ENCODE measurements at places on chromosomes 1 and 21. TPM values are rescaled to one million over a fixed set of nuclear protein-coding genes. Genes with fewer than 3 reads are reported as not detected.

The AGBL4 gene
- total RNA-seq = not detected

The BRINP2 gene
- total RNA-seq = not detected

The KPRP gene
- not detected for total RNA-seq

The SFN gene
- total RNA-seq = not detected

The REN gene
- total RNA-seq = 0.33 TPM

The SLC1A7 gene
- total RNA-seq = not detected

The PGBD5 gene
- total RNA-seq = not detected

The MFAP2 gene
- total RNA-seq = 26.2 TPM

The LCE2B gene
- total RNA-seq = not detected

The TENT5C gene
- total RNA-seq = under 0.01 TPM

The AIRE gene
- under 0.01 TPM for total RNA-seq

The CLCA1 gene
- total RNA-seq = not detected

The LCE1A gene
- not detected for total RNA-seq

The LENEP gene
- 1.3 TPM for total RNA-seq

The FMOD gene
- 0.19 TPM for total RNA-seq

The ST6GALNAC5 gene
- 0.98 TPM for total RNA-seq

The LDLRAD2 gene
- total RNA-seq = not detected

The SHISAL2A gene
- total RNA-seq = not detected

The RBM11 gene
- total RNA-seq = not detected

The ADCY10 gene
- total RNA-seq = 0.48 TPM

The XKR8 gene
- total RNA-seq = 10.8 TPM

The KIRREL1 gene
- total RNA-seq = 42.2 TPM

The CR2 gene
- total RNA-seq = not detected

The PIK3CD gene
- 4.2 TPM for total RNA-seq

The CYP4X1 gene
- 3.3 TPM for total RNA-seq

The CCDC17 gene
- total RNA-seq = 2.0 TPM

The ZFP69B gene
- 3.9 TPM for total RNA-seq

The SAMD11 gene
- not detected for total RNA-seq

The CRB1 gene
- total RNA-seq = not detected

The DISP1 gene
- 2.0 TPM for total RNA-seq

The MTHFR gene
- 21.2 TPM for total RNA-seq

The OR14K1 gene
- total RNA-seq = not detected

The MYBPHL gene
- not detected for total RNA-seq

The NR1I3 gene
- not detected for total RNA-seq

The POFUT2 gene
- total RNA-seq = 34.0 TPM

The C1orf74 gene
- total RNA-seq = 3.0 TPM

The CSMD2 gene
- not detected for total RNA-seq

The C1QTNF12 gene
- total RNA-seq = 0.33 TPM

The CR1 gene
- total RNA-seq = not detected

The TRIM67 gene
- total RNA-seq = not detected

The S100B gene
- total RNA-seq = not detected

The NUF2 gene
- 23.5 TPM for total RNA-seq

The PYCR2 gene
- 43.4 TPM for total RNA-seq

The NEK2 gene
- 7.2 TPM for total RNA-seq

The SYNC gene
- 12.3 TPM for total RNA-seq

The BTG3 gene
- total RNA-seq = 23.5 TPM

The TMEM82 gene
- not detected for total RNA-seq

The GCSAML gene
- not detected for total RNA-seq

The UAP1 gene
- 130 TPM for total RNA-seq

The KRTAP19-1 gene
- total RNA-seq = not detected

The LCE1F gene
- not detected for total RNA-seq

The ELAVL4 gene
- total RNA-seq = not detected

The OR2L2 gene
- total RNA-seq = under 0.01 TPM

The TINAGL1 gene
- 655 TPM for total RNA-seq

The GSTM1 gene
- not detected for total RNA-seq

The ADAMTS5 gene
- under 0.01 TPM for total RNA-seq

The CLCA2 gene
- 0.10 TPM for total RNA-seq

The NCMAP gene
- not detected for total RNA-seq

The XCL2 gene
- not detected for total RNA-seq

The DUSP10 gene
- 6.7 TPM for total RNA-seq

Data from vein endothelial cell (primary cell).